ENCODE measurements at places on chromosomes 4 and X.

DNA sequence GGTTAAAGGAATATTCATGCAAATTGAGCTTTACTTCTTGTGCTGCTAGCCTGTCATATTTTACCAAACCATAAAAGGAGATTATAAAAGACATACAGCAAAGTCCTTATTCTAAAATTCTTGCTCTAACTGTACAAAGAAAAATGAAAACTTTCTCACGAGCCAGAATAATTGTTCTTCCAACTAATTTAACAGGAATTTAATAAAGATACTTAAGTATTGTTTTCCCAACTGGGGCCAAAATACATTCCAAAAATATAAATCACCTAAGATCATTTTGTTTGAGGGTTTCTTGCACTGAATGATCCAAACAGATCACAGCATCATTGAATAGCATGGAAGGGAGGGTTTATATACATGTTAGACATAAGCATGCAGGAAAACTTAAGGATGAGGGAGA lies 127.1 kb upstream of the PCDH18 start:
- DNase-seq, result no peak

- DNase-seq, result no peak
Observed at GRCh38 chr4:153333874-153334273, 10.6 kb upstream of the MND1 start.

GRCh38 chr4:48681856-48682255 lies 98.2 kb downstream of the FRYL start:
- DNase-seq, result no peak

DNA sequence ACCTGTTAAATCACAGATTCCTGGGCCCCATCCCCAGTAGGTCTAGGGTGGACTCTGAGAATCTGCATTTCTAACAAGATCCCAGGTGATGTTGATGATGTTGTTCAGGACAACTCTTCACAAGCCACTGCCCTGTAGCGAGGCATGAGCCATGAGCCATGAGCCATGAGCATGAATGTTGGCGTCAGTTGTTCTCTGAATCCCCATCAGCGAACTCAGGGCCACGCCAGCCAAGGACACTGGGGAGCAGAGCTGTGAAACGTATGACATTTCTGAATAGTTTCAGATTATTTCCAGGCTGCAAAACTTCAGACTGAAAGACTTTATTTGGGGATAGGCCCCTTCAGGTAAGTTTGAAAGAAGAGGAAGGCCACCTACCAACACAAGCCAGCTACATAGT lies 46.9 kb upstream of the HCCS start:
- DNase-seq, result no peak

DNA sequence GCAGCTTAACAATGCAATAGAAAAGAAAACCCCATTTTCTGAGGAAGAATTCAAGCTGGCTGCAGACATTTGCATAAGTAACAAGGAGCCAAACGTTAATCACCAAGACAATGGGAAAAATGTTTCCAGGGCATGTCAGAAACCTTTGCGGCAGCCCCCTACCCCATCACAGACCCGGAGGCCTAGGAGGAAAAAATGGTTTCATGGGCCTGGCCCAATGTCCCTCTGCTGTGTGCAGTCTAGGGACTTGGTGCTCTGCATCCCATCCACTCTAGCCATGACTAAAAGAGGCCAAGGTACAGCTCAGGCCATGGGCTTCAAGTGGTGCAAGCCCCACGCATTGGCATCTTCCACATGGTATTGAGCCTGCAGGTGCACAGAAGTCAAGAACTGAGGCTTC lies 147.0 kb upstream of the NR3C2 start:
- no peak for DNase-seq

DNA sequence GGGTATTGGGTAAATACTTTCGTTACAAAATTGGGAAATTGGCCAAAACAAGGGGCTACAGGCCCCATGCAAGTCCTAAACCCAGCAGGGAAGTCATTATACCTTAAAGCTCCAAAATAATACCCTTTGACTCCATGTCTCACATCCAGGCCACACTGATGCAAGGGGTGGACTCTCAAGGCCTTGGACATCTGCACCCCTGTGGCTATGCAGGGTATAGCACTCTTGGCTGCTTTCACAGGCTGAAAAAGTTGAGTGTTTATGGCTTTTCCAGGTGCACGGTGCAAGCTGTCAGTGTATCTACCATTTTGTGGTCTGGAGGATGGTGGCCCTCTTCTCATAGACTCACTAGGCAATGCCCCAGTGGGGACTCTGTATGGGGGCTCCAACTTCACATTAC lies 326.5 kb downstream of the TEX13C start:
- no peak for DNase-seq

All from breast epithelium (tissue), 4 donors.